D341Med (cell line): ENCODE measurements at places on chromosomes 2 and 18.
A peak's percentile ranks its signal among the peaks of the same experiment; 100 is the strongest.

DNA sequence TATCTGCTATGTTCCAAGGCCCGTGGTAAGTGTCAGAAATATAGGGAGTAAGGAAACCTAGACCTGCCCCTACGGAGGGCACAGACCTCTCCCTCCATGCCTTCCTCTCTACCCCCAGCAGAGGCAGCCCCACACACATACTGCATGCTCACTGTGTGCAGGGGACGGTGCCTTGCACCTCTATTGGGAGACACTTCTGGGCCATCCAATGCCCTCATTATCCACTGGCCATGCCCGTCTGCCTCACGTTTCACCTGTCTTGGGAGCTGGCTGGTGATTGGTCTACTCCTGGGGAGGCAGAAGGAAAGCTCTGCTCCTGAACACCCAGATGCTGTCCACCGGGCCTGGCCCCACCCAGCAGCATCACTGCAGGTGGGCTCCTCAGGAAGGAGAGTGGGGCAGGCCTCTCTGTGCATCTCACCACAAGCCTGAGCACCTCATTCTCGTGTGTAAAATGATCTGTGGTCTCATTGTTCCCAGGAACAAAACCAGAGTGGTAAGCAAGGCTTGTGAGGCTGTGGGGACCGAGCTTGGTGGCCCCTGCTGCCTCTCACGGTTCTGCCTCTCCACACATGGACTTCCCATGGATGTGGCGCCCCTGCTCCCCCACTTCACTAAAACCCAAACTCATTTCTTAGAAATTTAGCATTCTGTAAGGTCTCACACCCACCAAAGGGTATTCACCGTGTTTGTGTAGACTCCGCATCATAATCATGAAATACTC, 312.5 kb upstream of the HS6ST1 start:
- no peak for DNase-seq

- DNase-seq, result no peak
Measured at GRCh38 chr2:24826773-24827145, 33.5 kb downstream of the CENPO start.

- no peak for DNase-seq
Measured at GRCh38 chr2:172012677-172013391, 13.1 kb downstream of the METAP1D start.

- no peak for DNase-seq
Measured at GRCh38 chr2:191629001-191629453, 48.9 kb upstream of the NABP1 start.

DNA sequence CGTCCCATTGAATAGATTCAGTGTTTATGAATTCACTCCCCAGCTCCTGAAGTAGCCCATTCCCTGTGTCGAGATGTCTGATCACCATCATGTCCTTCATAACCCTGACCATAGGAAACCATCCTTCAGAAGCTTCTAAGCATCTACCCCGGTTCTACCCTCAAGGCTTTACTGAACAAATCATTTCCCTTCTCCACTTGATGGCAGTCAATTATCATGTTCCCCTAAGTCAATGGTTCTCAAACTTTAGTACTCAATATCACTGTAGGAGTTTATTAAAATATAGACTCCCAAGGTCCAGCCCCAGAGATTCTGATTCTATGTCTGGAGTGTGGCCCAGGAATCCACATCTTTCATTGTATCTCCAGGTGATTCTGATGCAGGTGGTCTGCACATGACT, 228.4 kb upstream of the SP5 start:
- no peak for DNase-seq

- DNase-seq, result no peak
Measured at GRCh38 chr2:121211251-121211650, 73.8 kb downstream of the TFCP2L1 start.

GRCh38 chr2:39227628-39228412, 15.9 kb downstream of the CDKL4 start:
- peak; percentile 81 for DNase-seq

DNA sequence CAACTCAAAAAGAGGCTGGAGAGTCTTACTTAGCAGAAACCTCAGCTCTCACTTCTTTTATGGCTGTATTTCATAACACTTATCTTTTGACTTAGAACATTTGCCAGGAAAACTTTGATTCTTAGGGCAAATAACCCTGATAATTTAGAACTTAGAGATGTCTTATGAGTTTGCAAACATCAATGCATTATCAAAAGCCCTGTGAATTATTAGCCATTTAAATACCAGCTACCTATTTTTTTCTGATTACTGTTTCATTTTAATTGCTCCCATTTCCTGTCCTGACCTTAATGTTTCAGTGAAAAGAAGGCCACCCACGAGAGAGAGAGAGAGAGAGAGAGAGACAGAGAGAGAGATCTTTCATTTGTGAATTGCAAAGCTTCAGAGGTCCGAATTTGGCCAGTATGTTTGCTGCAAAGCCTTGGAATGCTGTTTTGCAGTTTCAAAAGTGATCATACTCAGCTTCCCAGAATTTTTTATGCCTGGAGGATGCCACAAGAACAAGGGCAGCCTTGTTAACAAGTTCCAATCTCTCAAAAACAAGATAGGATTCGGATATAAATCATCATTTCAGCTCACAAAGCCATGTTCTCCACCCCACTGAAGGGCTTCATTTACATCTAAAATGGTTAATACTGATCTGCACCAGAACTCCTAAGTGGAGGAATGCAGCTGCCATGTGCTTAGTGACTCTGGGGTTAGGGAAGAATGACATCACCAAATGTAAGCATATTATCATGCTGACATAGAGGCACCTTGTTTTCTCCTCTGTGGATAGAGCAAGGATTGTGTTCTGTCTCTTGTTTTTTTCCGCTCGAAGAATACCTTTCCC, 478.2 kb downstream of the ARHGAP15 start:
- no peak for DNase-seq

GRCh38 chr2:164752956-164753355, 88.7 kb downstream of the COBLL1 start:
- DNase-seq, result no peak

DNA sequence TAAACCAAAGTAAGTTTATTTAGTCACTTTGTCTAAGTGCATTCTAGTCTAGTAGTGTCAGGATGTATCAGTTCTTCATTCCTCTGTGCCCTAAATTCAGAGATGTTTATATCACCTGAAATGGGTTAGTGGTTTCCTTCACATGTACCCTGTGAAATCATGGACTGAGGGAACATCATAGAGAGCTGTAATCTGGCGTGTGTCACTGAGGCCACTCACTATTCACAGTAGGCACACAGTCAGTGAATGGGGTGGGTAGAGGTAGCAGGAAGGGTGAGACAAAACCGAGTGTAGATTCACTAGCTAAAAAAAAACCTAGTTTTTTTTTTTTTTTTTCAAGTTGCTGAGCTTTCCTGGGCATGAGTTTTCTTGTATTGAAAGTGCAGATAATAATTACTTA, 5.6 kb downstream of the KIF5C start:
- no peak for DNase-seq

- no peak for DNase-seq
Measured at GRCh38 chr2:127014630-127015029, 92.3 kb downstream of the BIN1 start.

DNA sequence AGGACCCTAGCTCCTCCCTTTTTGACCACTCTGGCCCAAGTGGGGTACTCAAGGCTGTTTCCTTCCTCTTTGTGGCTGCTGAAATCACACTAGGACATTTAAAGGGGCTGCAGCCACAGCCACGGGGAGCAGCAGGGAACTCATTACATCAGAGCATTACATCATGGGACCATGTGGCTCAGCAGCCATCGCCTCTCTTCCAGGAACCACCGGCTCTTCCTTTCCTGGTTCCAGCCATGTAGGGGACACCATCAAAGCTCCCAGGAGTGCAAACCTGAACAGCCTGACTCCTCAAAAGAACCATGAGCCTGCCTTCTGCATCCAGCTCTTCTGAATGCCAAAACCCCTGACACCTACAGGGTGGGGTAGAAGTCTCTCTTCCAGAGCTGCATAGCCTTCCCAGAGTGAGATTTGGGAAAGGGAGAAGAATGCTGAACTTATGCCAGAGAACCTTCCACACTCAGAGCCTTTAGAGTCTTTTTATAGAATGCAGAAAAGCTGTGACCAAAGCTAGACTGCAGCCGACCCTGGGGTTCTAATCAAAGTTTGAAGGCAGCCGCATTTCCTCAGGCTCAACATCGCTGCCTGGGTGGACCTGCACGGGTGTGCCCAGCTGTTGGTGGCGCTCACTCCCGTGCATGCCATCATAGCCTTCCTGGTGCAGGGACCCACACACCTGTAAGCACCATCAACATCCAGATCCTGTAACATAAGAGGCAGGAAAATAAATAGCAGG, 121.7 kb downstream of the KLHL29 start:
- DNase-seq, result no peak

DNA sequence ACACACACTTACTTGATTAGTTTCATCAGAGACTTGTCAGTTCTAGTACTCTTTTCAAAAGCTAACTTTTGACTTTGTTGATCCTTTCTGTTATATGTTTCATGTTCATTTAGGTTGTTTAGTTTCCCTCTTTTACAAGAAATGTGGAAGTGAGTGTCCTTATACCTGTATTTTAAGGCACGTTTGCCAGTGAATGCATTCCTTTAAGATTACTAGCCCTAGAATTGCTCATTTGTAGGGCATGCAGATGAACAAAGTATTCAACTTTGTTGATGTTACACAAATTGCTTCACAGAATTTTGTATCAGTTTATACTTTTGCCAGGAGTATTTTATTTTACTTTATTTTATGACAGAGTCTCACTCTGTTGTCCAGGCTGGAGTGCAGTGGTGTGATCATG, 6.3 kb downstream of the IL1RL2 start:
- no peak for DNase-seq

GRCh38 chr2:68341583-68341982, 21.8 kb upstream of the CNRIP1 start:
- no peak for DNase-seq

DNA sequence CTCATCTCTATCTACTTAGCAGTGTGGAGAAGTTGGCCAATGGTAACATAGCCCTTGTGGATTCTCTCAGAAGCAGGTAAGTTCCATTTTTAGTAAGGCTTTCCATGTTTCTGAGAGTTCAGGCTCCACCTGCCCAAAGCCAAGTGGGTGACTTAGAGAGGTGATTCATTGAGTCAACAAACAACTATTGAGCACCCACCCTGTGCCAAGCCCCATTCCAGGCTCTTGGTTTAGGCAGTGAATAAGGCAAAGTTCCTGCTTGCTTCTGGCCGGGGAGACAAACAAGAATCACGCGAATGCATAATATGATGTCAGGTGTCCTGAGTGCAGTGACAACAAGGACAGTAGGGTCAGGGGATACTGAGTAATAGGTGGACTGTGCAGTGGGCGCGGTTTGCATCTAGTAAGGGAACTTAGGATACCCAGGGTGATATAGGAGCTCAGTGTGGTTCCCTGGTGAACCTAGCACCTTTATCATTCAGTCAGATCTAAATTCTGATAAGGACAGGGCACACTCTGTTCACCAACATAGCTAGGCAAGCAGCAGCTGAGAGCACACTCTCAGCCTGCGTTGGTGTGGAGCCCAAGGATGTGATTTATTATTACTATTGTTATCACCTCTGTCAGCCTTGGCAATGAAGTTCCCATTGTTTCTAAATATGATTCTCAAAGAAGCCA, 31.7 kb upstream of the KCTD1 start:
- DNase-seq, result no peak

GRCh38 chr2:10864861-10865636, 46.7 kb upstream of the KCNF1 start:
- no peak for DNase-seq

- no peak for DNase-seq
Measured at GRCh38 chr2:143548032-143548431, 418.8 kb downstream of the ARHGAP15 start.

GRCh38 chr2:216888081-216888480, 28.2 kb upstream of the TNP1 start:
- no peak for DNase-seq

- DNase-seq, result no peak
Measured at GRCh38 chr2:200101922-200102321, 146.5 kb downstream of the MAIP1 start.

DNA sequence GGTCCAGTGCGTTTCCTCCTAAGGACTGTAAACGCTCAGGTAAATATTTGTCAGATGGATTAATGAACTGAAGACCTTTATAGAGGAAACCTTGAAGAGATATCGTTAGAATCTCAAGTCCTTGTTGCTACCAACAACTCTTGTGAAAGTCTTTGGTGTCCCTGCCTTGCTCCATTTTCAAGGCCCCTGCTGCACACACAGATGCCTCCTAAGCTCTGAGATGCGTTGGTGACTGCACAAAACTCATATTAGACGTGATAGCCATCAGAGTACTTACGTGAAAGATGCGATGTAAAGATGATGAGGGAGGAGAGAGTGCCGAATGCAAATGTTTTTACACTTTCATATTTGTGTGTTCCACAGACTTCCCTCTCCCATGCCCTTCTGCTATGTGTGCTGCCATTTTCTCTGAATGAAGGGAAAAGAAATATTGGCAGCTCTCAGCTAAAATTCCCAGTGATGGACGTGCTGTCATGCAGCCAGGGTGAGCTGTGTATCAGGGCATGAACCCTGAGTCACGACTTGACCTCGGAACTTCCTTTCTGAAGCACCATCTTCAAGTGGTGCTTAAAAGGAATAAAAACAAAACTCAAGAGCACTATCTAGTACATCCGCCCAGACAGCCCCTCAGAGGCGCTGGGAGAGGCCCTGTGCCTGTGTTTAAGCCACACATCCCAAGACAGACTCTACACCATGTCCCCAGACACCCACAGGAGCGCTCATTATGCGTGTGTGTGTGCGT, 117.4 kb downstream of the FAM210A start:
- no peak for DNase-seq

DNA sequence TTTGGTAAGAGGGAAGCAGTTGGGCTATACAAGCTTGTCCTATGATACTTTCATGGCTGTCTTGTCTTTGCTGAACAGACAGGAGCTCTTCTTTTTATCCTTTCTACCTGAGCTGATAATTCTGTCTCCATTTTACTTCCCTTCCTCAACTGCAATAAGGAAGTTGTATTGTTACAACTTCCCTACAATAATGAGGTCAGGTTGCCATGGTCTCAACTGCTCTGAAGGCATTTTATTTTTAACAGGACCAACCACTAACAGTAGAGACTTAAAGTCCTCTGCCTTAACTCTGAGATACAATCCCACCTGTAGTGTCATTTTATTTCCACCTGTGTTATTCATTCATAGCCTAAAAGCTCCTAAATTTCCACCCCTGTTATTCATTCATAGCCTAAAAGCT, 118.6 kb upstream of the PGAP1 start:
- DNase-seq, result no peak

GRCh38 chr2:54672590-54673456, 50.6 kb upstream of the EML6 start:
- no peak for DNase-seq

- DNase-seq, result peak; percentile 40
Measured at GRCh38 chr2:30334762-30335363, 103.5 kb downstream of the LBH start.

GRCh38 chr2:18740474-18740881, 151.1 kb upstream of the NT5C1B start:
- DNase-seq, result no peak
